AG09319 (cell line): ENCODE measurements at places on chromosomes 3 and 15.

DNA sequence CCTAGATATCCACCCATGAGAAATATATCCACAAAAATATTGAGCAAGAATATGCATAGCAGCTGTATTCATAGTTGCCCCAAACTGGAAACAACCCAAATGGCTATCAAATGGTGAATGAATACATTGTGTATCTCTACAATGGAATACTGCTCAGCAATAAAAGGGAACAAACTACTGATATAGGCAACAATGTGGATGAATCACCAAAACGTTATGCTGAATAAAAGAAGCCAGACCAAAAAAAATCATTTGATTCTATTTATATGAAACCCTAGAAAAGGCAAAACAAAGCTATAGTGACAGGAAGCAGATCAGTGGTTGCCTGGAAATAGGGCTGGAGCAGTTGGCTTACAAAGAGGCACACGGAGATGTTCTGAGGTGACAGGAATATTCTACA, 15.5 kb upstream of the CMTM7 start:
- no peak for DNase-seq

DNA sequence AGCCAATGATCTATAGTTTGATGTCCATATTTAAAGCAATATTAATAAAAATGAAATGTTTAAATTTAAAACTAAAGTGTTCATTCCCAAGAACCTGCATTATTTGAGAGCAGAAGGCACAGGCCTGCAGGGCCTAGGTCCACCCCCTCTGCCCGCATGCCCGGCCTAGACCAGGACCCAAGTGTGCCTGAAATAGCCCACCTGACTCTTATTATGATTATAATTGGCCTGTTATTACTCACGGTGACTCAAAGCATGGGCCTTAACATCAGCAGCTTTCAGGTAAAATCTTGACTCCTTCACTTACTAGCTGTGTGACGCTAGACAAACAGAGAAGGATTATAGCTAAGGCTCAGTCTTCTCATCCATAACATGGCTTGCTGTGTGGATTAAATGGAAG, 128.8 kb downstream of the PLCL2 start:
- no peak for DNase-seq

- no peak for DNase-seq
Observed at GRCh38 chr3:23834082-23834870, 28.5 kb downstream of the UBE2E1 start.

- no peak for DNase-seq
Observed at GRCh38 chr3:7640787-7641186, 779.9 kb downstream of the GRM7 start.

DNA sequence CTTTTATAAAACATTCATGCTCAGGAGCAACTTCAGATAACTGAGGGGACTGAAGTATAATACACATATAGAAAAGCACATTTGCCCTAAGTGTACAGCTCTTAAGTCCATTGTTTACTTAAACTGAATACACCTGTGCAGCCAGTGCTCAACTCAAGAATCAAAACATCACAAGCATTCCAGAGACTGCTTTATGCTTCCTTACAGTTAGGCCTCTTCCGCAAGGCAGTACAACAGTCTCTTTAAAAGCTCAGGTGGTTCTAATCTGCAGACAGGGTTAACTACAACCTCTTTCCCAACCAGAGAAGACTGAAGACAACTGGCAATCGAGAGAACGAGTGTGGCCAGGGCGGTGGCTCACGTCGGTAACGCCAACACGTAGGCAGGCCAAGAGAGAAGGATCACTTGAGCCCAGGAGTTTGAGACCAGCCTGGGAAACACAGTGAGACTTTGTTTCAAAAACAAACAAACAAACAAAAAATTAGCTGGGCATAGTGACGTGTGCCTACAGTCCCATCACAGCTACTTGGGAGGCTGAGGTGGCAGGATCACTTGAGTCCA, 16.9 kb downstream of the MCCC1 start:
- no peak for DNase-seq
